ENCODE measurements at places on chromosomes 5 and 9.

GRCh38 chr9:114693248-114693855 is 11.4 kb upstream of the TEX48 start:
- DNase-seq = no peak

DNA sequence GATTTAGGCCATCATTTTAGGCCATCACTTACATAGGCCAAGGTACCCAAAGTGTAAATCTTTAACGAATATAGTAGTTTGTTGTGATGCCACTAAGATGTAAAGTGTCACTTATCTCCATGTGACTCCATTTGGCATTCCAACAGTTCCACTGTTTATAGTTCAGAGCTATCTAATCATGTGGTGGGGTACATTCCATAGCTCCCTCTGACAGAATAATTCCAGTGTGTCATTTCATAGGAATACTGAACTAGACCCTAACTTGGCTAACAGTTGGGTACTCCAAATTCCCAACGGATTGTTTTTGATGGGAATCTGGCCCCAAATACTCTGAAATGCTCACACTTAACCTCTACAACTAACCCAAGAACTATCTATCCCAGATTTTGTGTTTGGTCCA is 76.7 kb upstream of the FST start:
- DNase-seq = no peak

- no peak for DNase-seq
Observed at GRCh38 chr5:144944936-144945335, 774.3 kb downstream of the KCTD16 start.

GRCh38 chr5:127417528-127417927 is 99.9 kb upstream of the PRRC1 start:
- no peak for DNase-seq

GRCh38 chr5:50300878-50301277 is 140.2 kb downstream of the EMB start:
- no peak for DNase-seq

DNA sequence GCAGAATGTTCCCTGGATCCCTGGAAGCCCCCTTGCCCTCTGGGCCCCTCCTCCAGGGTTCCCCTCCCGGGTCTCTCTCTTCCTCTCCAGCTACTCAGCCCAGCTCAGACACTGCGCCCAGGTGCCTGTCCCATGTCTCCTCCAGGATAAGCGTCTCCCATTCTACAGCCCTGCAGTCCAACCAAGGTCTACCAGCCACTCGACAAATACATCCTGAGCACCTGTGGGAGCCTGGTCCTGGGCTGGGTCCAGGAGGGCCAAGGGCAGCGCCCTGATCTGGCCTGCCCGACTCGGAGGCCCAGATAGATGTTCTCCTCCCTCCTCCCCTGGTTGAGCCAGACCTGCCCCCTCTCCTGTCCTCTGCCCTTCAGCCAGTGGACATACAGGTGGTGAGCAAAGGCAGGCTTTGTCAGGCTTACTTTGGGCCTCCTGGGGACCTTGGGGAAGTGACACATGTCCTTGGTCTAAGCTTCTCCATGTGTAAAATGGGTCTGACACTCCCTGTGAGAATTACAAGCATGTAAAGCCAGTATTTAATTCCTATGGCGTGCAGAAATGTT is 1.4 kb downstream of the FLT4 start:
- DNase-seq = no peak

- DNase-seq = no peak
Observed at GRCh38 chr9:9920425-9921060, 692.3 kb downstream of the PTPRD start.

GRCh38 chr9:124839612-124840299 is 13.5 kb upstream of the WDR38 start:
- no peak for DNase-seq

- no peak for DNase-seq
Observed at GRCh38 chr9:69283003-69283402, 42.0 kb upstream of the ENTREP1 start.

GRCh38 chr9:129208207-129209032 is 30.4 kb upstream of the IER5L start:
- no peak for DNase-seq

GRCh38 chr5:66343370-66344071 is 199.4 kb downstream of the SREK1 start:
- DNase-seq = no peak

DNA sequence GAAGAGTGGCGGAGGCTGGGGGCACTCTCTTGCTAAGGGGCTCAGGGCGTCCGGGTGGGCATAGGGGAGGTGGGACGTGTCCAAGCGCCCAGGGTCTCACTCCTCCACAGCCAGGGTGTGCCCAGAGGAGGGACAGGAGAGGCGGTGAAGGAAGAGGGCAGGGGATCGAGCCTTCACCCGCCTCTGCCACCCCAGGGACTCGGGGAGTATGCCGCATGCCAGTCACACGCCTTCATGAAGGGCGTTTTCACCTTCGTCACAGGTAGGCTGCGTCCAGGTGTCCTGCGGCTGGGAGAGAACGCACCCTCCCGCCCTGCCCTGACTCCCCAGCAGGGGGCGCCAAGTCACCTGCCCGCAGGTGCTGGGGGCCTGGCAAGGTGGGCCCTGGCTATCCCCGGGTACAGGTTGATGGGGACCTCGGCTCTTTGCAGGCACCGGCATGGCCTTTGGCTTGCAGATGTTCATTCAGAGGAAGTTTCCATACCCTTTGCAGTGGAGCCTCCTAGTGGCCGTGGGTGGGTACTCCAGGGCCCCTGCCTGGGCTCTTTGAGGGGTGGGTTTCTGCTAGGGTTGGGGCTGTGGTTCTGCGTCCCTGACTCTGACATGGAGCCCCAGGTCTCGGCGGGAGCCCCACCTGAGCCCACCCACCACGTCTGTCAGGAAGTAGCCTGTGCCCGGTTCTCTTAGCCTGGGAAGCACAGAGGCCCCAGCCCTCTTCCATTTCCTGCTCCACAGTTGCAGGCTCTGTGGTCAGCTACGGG is 552 bp downstream of the TMEM141 start:
- DNase-seq = no peak

DNA sequence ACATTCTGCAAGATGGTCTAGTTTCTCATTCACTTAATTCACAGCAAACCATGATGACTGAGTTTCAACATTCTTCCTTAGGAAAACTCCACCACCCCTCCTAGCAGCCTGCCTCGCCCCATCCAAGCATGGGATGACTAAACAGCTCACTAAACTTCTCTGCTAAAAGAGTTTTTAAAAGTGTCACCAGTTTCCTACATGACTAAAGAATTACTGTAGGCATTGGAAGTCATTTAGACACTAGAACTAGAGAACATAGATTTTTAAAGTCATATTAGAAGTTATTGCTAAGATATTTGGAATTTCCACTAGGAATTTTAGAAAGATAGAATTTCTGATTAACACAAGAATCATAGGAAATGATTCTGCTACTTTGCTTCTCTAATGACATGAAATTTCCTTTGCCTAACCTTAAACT is 5.5 kb upstream of the ESM1 start:
- DNase-seq = no peak

DNA sequence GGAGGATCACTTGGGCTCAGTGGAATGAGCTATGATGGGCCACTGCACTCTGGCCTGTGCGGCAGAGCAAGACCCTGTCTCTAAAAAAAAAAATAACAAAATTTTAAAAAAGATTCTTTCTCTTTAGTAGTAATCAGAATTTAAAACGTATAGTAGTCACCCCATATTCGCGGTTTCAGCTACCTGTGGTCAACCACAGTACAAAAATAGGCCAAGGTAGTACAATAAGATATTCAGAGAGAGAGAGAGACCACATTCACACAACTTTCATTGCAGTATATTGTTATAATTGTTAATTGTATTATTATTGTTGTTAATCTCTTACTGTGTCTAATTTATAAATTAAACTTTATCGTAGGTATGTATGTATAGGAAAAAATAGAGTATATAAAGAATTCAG is 18.7 kb downstream of the INIP start:
- DNase-seq = no peak

GRCh38 chr5:113226116-113226736 is 208.6 kb downstream of the TSSK1B start:
- DNase-seq = no peak

GRCh38 chr5:111278858-111279504 is 54.8 kb downstream of the CAMK4 start:
- DNase-seq = peak; percentile 30

GRCh38 chr9:108903420-108904103 is 30.4 kb downstream of the ELP1 start:
- DNase-seq = no peak

- no peak for DNase-seq
Observed at GRCh38 chr5:74516211-74516636, 124.3 kb downstream of the ENC1 start.

DNA sequence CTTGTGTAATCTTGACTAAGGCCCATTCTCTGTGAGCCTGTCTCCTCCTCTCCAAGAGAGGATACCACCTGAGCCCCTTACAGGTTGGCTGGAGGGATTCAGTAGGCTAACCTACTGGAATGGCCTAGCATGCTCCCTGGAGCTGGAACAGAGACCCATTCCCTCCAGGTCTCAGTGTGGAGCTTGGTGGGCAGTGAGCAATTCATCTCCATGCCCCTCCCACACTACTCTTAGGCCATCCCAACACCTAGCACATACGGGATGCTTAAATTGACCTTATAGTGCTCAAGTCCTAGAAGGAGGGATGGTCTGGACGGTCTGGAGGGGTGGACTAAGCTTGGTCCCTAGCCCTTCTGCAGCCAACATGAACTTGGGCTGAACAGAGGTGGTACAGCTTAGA is 75.6 kb downstream of the CRB2 start:
- no peak for DNase-seq

- peak; percentile 64 for DNase-seq
Observed at GRCh38 chr5:54673523-54674225, 156.1 kb downstream of the SNX18 start.

GRCh38 chr9:127089631-127090081 is 32.8 kb downstream of the ANGPTL2 start:
- no peak for DNase-seq

GRCh38 chr9:114387680-114388356 is at the start of gene AKNA:
Gene AKNA, minus strand, starts transcription at chr9:114387982. Its CDS starts 6,649 bp downstream, at chr9:114381333.
- peak; percentile 73 for DNase-seq

GRCh38 chr9:113523421-113524141 is 60.1 kb downstream of the RGS3 start:
- DNase-seq = peak; percentile 47

GRCh38 chr5:137167187-137167586 is 331.9 kb downstream of the SPOCK1 start:
- DNase-seq = no peak

GRCh38 chr9:123039617-123040219 is 6.3 kb downstream of the GPR21 start:
- no peak for DNase-seq

DNA sequence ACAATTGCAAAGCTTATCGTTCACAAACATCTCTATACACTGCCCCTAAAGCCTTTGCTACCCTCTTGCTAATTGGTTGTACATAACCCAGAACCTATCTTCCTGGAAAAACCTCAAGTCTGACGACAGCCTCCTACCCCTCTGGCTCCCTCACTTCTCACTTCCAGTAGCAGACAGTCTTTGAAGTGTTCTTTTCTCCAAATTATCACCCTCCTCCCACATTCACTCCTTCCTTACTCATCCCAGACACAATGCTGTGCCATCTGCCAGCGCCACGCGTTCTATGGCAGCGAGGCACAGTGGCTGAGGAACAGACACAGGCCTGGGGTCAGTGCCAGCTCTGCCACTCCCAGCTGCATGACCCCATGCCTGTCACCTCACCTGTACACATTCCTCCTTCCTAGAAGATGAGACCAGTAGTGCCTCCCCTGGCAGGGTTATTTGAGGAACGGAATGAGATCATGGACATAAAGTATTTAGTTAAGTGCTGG is 27.7 kb downstream of the CLTA start:
- DNase-seq = no peak

DNA sequence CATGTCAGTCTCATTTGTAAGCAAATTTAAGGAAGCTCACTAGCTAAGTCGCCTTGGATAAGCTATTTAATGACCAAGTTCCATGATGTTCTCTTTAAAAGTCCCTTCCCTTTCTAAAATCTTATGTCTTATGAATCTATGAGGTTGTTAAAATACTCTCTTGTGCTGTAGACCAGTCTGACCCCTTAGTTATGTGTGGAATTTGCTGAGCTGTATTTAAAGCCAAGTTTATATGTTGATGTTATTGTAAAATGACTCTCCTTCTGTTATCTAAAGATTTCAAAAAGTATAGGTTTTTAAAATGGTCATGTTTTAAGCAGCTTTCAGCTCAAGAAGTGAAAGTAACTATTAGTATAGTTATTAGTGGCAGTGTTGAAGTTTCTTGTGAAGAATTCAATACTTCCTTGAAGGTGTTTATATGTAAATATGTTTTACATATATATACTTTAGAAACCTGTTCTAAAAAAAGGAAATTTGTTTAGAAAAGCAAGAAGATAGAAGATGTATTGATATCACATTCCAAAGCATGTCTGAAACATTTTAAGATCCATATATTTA is 92.2 kb downstream of the CDC42SE2 start:
- DNase-seq = no peak

DNA sequence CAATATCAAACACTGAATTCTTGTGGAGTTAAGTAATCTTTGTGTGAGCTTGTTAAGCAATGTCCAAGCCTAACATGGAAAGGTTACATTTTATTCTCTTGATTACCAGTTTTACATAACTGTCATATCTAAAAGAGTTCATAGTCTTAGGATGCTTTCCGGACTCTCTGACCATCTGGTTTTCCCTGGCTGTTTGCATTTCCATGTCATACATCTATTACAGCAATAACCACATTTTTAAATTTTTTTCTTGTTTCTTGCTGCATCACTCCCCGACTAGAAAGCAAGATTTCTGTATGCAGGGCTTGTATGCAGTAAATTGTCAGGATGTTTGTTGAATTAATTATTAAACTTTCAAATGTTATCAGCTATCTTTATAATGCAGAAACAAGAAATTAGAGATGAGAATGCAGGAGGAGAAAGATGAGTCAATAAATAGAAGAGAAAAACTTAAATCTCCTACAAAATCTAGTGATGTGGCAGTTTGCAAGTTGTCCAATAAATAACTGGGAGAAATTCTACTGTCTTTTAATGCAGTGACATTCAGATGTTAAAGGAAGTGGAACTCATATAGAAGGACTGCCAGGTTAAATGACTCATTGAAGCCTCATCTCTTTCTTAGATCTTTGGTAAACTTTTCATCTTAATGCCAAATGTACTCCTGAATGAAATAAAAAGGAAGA is 179.6 kb upstream of the SGCD start:
- DNase-seq = no peak

- DNase-seq = no peak
Observed at GRCh38 chr9:109110329-109111021, 9.3 kb downstream of the TMEM245 start.
